Amygdala (tissue), 56 donors: ENCODE measurements at places on chromosomes 1 and 21.

DNA sequence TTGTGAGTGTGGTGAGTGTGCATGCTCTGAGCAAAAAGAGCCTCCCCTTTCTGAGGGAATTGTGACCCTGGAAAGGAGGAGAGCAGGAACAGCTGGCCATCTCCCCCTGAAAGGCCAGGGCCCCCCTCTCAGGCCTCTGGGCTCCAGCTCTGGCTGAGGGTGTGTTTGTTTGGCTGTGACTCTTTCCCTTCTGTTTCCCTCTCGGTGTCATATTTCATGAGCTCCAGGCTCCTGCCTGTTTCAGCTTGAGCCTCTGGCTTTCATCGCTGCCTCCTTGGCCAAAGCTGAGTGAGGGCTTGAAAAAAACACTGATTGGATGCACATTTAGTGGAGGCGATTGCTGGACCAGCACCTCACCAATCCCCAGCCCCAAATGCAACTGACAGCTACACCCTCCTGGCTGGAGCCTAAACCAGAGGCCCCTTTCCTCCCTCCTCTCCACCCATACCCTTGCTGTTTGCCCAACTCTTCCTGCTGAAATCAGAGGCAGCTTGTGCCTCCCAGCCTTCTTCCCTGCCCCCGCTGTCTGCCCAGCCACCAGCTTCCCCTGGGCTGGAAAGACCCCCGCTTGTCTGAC, 64.1 kb downstream of the DDR2 start:
- DNase-seq = no peak

- DNase-seq = no peak
Measured at GRCh38 chr1:12588695-12589094, 29.3 kb downstream of the DHRS3 start.

DNA sequence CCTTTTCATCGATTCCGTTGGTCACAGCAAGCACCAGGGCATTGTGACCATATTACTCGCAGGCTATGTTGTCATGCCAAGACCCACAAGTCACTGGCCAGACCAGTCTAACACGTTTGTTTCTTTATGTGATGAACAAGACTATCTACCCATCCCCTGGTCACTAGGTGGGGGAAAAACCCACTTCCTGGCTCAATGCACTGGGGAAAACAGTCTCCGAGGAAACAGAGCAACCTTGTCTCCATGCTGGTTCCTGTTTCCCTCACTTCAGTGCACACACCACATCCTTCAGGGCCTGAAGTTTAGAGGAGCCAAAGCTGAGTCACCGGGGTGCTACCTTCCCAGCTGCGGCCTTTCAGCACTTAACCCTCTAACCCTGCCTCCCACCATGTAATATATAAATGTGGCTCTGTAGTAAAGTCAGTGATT, 20.9 kb downstream of the ERICH3 start:
- DNase-seq = no peak

- no peak for DNase-seq
Measured at GRCh38 chr1:3029991-3030662, 8.9 kb downstream of the ACTRT2 start.

DNA sequence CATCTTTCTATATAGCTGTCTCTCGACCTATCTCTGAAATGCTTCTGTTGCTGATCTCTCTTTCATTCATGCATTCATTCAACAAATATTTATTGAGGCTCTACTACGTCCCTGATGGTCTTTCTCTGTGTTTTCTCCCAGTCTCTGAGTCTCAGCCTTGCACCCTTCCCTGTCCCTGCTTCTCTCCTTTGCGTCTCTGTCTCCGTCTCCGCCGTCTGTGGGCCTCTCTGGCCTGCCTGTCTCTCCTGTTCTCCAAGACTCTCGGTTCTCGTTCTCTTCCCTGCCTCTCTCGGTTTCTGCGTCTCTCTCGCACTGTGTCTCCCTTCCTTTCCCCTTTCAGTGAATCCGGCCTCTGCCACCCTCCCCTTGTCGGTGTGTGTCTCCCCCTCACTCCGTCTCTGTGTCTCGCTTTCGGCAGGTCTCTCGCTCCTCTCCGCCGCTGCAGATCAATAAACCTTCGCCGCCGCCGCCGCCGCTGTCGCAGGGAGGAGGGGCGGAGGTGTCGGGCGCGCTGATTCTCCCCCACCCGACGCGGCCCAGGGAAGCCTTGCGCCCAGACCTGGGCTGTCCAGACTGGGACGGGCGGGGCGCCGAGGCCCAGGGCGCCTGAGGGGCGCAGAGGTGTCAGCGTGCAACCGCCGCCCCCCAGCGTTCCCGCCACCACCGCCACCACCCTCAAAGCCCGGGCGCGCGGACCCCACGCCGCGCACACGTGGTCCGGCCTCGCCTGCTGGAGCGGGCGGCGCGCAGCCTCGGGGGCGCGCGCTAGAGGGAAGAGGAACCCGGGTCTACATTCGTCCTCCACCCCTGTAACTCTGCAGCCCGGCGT, 3.0 kb downstream of the EFNA3 start:
- no peak for DNase-seq

DNA sequence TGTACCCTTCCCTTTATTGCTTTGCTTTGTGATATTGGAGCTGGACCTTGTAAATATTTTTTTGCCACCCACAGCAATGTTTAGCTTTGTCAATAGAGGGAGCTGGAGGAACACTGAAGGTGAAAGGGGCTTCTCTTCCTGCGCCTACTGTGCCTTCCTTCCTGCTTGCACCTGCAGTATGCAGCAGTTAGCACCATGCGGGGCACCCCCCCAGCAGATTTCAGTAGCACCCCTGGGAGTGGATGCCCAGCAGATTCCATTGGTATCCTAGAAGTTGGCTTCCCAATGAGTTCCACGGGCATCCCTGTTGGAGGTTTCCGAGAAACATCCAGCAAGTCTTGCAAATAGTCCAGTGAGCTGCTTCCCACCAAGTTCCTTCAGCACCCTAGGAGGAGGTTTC, 25.6 kb downstream of the S100A10 start:
- DNase-seq = no peak

DNA sequence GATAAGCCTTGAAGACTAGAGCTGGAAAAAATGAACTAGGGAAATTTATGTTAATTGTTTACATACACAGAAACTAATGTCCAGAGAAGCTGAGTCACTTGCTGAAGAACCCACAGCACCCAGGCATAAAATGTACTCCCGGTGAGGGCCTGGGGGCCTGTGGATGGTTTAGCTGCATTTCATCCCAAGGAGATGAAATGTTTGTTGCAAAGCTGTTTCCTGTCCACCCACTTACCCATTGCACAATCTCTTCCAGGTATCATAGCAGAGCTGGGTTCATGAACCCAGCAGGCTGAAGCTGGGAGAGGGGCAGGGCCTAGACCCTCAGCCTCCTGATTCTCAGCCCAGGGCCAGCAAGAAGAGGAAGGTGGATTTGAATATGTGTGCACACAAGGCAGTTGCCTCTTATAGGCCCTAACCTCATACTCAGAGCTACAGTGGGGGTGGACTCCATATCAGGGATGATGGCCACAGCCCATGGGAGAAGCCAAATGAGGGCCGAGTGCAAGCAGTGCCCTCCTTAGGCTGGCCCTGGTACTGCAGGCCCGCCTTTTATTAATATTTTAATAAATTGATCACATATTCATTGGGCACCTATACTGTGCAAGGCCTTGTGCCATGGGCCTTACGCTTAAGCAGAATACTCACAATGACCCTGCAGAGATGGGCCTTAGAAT, 110.8 kb downstream of the LACTBL1 start:
- no peak for DNase-seq

DNA sequence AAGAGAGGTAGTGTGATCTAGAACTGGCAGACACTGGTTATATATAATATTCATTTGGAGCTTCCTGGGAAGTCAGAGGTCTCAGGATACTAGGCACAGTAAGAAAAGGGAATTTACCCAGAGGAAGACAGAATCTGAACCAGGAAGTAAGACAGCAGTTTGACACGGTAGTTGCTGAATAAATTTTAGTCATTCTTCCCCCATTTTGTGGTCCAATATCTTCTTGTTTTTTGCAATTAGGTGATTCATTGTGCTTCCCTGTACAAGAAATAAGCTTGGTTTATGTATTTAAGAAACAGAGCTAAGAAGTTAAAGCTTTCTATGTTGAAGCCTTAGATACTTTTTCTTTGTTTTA, 1.3 kb downstream of the TMEM167B start:
- no peak for DNase-seq

DNA sequence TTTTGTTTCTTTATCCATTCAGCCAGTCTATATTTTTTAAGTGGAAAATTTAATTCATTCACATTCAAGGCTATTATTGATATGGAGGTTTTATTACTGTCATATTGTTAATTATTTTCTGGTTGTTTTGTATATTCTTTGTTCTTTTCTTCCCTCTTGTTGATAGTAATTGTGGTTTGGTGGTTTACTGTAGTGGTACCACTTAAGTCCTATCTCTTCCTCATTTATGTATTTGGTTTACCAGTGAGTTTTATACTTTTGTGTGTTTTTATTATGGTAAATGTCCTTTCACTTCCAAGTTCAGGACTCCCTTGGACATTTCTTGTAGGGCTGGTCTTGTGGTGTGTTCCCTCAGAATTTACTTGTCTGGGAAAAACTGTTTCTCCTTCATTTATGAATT, 28.1 kb upstream of the PM20D1 start:
- no peak for DNase-seq

- no peak for DNase-seq
Measured at GRCh38 chr1:43949678-43950077, 2.9 kb downstream of the IPO13 start.

DNA sequence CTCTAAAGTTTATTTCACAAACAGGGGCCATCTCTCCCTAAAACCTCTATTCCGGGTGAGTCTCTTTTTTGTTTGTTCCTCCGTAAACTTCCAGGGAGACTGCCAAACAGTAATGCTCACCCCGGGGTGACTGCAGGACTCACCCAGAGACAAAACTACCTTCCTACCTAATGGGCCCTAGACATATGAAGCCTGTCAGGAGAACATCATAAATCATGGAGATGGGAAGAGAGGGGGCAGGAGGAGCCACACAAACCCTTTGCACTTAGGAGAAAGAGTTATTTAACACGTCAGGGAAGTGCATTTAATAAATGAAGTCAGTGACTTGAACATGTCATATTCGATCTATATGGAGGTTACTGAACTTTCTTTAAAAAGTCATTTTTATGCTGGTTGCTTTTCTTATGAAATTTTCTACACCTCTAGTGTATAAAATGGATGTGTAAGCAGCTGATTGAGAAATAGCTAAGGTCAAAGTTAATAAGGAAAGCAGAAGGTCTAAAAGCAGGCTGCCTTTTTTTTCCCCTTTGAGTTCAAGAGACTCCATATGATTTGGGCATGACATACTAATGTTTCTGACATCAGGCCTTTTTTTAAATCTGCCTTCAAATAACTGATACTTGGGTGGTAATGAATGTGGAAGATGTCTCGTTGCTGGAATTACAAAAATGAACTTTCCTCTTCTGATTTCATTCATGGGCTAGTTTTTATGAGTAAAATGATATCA, 286.9 kb upstream of the USP25 start:
- no peak for DNase-seq

DNA sequence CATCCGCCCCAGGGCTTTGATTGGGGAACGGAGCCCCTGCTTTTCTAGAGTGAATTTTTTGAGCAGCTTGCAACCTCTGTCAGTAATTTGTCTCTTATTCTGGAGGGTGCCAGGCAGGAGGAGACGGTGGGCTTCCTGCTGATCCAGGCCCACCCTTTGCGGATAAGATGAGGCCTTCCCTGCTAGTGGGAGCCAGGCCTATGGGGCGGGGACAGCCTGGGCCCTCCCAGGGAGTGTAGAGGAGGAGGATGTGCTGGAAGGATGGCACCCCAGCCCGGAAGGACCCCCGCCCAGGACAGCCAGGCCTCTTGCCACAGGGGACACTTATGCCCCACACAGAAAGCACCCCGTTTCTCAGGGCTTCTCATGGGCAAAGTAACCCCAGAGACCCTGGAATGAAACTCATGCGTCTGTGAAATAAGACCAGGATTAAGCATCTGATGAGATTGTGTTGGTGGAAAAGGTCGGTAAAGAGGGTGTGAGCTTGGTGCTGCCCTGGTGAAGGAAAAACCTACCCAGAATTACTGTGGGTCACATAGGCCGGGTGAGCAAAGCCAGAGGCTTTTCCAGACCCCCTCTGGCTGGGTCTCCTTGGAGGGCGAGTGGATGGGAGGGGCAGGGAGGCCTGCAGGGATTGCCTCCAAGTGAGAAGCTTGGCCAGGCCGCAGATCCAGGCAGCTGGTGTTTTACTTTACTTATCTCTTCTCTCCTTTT, 118.7 kb downstream of the SIK1 start:
- no peak for DNase-seq

- DNase-seq = no peak
Measured at GRCh38 chr1:183515002-183515689, 42.8 kb downstream of the SMG7 start.

- no peak for DNase-seq
Measured at GRCh38 chr21:18630446-18630845, 226.9 kb upstream of the TMPRSS15 start.

DNA sequence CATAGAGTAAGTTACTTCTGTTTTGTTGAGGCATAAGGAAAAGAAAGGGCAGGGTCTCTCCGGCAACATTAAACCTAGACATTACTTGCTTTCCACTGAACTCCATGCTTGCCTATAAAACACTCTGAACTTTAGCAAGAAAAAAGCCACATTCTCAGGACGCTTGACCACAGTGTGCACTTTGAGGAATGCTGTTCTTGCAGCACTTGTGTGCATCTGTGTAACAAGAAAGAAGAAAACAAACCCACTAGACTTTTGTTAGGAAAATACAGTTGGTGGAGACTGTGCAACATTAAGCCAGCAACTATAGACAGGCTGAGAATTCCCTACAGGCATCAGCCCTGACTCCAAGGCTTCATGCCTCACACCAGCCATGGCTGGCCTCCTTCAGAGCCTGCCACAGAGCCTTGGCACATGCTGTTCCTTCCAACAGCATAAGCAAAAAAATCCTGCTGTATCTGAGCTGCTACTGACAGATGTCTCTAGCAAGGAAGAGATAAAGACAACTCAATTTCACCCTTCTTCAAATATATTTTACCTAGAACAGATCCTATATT, 5.8 kb downstream of the PDZK1 start:
- DNase-seq = no peak

DNA sequence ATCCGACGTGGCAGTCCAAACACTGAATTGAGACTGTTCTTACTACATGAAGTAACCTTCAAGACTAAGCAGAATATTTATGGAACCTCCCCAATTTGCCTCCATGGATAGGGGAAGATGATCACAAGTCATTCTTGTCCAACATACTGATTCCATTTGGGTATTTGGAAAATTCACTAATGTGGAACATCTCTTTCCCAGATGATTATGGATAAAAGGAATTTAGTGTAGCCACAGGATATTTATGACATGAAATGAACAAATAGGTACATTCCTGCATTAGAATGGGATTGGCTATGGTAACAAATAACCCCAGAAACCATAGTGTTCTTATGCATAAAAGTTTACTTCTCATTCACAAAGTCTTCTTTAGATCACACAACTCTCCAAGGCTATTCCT, 40.2 kb upstream of the SGIP1 start:
- no peak for DNase-seq
